ENCODE measurements at places on chromosomes 3 and 15.

DNA sequence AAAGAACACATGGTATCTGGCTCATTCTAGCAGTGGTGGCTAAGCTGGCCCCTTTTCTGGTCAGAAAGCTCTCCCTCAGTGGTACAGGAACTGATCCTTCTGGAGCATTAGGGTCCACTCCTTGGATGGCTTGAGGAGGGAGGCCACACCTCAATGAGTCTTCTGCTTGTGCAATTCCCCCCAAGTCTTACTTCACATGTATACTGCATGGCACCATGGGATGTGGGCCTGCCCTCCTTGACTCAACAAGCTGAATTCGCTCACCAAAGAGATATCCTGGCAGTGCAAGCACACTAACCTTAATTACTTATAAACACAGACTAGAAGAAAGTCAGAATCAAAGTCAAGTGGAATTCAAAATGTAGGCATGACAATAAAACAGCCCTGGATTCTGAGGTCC, 133.8 kb upstream of the SLC2A2 start:
- DNase-seq, result no peak
- peaks cover 58% of the 10 kb centered on the region for H3K36me3 ChIP-seq
- H3K4me3 ChIP-seq, result no peak overlapping the region
- peaks cover 14% of the 10 kb centered on the region for H3K4me1 ChIP-seq

DNA sequence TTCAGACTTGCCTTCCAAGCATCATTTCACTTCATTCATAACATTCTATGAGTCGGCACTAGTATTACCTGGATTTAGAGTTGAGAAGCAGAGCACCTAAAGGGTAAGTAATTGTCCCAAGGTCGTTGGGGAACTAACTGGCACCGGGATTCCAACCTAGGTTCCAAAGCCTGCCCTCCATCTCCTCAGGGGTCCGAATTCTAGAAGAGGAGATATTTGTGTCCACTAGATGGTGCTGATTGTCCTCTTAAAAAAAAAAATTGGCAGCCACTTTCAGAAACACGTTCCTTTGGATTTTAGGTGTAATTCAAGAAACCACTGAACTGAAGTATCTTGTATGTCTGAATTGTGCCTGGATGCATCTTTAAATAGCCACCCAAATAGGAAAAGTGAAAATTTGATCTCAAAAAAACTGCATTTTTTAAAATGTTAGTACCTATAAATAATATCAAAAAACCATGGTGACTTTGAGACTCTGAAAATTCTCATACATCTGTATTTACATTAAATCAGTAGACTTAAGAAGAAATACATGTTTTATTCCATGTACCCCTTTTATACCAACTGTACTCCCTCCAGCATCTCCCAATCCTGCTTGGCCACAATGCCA, 3.9 kb upstream of the FSIP1 start:
- no peak overlapping the region for H3K4me3 ChIP-seq
- H3K27me3 ChIP-seq, result peaks cover 5% of the 10 kb centered on the region
- no peak overlapping the region for H3K27ac ChIP-seq

GRCh38 chr15:57060799-57061198, 142.4 kb downstream of the TCF12 start:
- no peaks in the 10 kb centered on the region for H3K36me3 ChIP-seq
- H3K4me1 ChIP-seq, result peaks cover 37% of the 10 kb centered on the region
- no peaks in the 10 kb centered on the region for H3K27me3 ChIP-seq
- no peak overlapping the region for H3K4me3 ChIP-seq
- DNase-seq, result no peak

GRCh38 chr3:149280671-149281349, 52.6 kb downstream of the TM4SF18 start:
- no peaks in the 10 kb centered on the region for H3K27me3 ChIP-seq
- peaks cover 14% of the 10 kb centered on the region for H3K4me1 ChIP-seq
- no peak overlapping the region for H3K4me3 ChIP-seq

DNA sequence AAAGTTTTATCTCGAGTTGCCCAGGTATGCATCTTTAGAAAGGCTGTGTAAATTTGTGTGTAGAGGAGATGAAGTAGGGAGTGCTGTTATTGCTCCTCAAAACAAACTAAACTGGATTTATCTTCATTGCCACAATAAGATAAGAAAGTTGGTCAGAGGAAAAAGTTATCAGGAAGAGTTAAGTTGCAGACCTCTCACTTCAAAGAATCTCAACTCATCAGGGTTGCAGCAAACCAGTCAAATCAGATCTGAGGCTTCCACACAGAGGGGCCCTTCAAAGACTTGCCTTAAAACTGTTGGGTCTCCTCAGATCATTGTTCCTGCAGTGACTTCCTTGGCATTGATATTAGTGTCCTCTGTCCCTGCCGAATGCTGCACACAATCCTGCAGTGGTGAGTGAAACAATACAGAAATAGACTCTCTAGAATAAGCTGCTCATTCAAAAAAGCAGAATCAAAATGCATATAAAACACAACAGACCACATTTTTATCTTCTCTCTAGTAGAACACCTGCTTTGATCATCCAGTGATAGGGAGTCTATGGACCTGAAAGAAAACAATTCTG, 191.2 kb upstream of the CBLB start:
- no peak overlapping the region for H3K4me3 ChIP-seq
- no peak for DNase-seq
- peaks cover 1% of the 10 kb centered on the region for H3K27me3 ChIP-seq

DNA sequence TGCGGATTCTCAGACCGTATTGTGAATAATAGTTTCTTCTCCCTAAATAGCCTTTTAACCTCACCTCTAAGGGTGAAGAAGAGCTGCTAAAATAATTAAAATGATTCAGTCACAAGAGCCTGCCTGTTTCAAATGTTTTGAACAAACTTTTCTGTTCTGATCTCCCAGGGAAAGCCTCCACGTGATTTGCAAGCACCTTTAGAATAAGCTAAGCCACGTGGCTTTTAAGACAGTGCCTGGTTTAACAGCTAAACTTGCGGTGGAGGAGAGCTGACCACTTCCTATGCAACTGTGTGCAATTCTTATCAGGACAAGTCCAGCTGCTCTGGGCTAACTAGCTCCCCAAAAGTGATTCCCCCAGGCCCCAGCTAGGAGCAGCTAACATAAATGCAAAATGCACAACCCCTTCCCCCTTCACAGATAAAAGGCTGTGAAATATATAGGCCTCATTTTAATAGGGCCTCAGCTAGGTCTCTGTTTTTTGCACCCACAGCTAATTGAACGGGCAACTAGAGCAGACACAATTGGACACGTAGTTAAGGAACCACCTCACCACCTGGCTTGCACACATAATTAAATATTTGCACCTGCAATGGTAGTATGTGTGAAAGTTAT, 401.2 kb upstream of the NR2F2 start:
- peak overlapping the region; percentile 81 for H3K4me3 ChIP-seq

DNA sequence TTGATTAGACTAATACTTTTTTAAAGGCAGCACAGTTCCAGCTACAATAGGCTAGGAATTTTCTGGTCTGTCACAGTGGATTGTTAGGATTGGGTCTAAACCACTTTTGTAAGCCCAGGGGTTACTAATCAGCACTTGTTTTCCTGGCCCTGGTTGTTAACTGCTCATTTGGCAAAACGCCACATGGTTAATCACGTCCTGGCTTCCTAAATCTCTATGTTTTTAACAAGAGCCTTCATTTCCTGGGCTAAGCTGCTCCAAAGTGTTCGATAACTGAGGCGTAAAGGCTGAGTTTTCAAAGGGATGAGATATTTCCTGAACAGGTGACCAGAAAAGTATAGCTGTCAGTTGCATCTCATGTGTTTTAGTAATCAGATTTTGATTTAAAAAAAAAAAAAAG, 38.9 kb upstream of the CLRN1 start:
- no peak overlapping the region for H3K27ac ChIP-seq
- no peak overlapping the region for H3K4me3 ChIP-seq
- no peak for DNase-seq
- no peaks in the 10 kb centered on the region for H3K4me1 ChIP-seq

GRCh38 chr3:74129056-74129455, 485.4 kb downstream of the CNTN3 start:
- no peak overlapping the region for H3K4me3 ChIP-seq
- DNase-seq, result no peak
- H3K36me3 ChIP-seq, result peaks cover 3% of the 10 kb centered on the region
- no peaks in the 10 kb centered on the region for H3K27me3 ChIP-seq

DNA sequence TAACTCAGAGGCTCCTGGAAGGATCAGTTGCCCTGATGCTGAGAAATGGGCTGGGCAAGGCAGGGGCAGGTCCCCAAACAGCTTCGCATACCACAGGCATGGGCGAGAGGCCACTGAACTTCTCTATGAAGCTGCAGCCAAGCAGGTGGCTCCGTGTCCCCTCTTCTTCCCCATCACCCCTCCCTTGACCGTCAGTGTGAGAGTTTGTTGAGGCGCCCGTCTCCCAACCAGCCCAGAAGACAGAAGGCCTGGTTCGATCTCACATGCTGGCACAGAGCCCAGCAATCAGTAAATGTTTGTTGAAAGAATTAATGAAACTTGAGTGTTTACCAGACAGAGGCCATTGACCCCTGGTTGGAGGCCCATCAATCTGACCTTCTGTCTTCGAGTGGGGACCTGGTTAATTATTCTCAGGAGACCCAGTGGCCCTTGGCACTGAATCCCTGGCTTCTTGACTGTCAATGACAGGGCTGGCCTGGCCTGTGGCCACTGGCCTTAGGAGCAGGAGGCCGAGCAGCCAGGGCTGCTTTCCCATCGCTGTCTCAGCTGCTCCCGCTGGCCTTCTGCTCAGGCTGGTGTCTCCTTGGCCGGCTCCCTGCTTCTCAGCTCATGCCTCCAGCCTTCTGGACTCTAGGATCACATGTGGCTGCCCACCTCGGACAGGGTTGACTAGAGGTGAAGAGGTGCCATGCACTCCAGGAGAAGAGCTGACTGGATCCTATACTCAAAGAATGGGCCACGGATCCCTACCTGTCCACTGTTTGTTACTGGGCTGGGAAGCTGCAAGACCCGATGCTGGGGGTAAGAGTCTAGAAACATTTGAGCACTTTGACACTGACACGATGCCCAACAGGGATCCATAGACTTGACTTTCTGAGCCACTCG, 113.4 kb downstream of the ASB7 start:
- no peak overlapping the region for H3K27ac ChIP-seq
- no peak overlapping the region for H3K4me3 ChIP-seq
- H3K36me3 ChIP-seq, result no peaks in the 10 kb centered on the region
- no peak for DNase-seq
- no peaks in the 10 kb centered on the region for H3K4me1 ChIP-seq
- H3K27me3 ChIP-seq, result peaks cover 4% of the 10 kb centered on the region

GRCh38 chr3:129180461-129180860, 3.2 kb downstream of the CNBP start:
- H3K4me1 ChIP-seq, result peaks cover 76% of the 10 kb centered on the region
- no peaks in the 10 kb centered on the region for H3K36me3 ChIP-seq
- peak overlapping the region; percentile 92 for H3K27ac ChIP-seq

DNA sequence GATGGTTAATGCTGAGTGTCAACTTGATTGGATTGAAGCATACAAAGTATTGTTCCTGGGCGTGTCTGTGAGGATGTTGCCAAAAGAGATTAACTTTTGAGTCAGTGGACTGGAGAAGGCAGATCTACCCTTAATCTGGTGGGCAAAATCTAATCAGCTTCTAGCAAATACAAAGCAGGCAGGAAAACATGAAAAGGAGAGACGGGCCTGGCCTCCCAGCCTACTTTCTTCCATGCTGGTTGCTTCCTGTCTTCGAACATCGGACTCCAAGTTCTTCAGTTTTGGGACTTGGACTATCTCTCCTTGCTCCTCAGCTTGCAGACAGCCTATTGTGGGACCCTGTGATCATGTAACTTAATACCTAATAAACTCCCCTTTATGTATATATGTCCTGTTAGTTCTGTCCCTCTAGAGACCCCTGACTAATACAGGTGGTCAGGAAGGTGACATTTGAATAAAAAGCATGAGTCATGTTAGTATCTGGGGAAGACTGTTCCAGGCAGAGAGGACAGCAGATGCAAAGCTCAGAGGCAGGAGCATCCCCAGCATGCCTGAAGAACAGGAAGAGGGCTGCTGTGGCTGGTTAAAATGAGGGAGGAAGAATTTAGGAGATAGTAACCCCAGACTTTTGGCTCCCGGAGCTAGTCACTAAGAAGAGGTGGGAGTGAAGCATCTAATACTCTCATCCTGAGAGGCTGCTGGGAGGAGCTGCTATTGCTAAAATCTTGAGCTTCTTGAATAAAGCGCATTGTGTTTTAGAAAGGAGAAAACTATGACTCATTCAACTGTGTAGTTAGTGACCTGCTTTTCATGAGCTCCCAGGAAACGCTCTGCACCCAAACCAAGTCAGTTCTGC, 207.4 kb upstream of the HES1 start:
- no peaks in the 10 kb centered on the region for H3K36me3 ChIP-seq
- no peak overlapping the region for H3K4me3 ChIP-seq

GRCh38 chr3:178483704-178484103, 52.5 kb upstream of the KCNMB2 start:
- peaks cover 6% of the 10 kb centered on the region for H3K27me3 ChIP-seq
- H3K4me3 ChIP-seq, result no peak overlapping the region
- H3K36me3 ChIP-seq, result no peaks in the 10 kb centered on the region
- no peaks in the 10 kb centered on the region for H3K4me1 ChIP-seq
- H3K27ac ChIP-seq, result no peak overlapping the region

GRCh38 chr3:23985747-23986544, 40.9 kb downstream of the NR1D2 start:
- H3K4me1 ChIP-seq, result no peaks in the 10 kb centered on the region
- DNase-seq, result no peak
- no peaks in the 10 kb centered on the region for H3K36me3 ChIP-seq
- no peak overlapping the region for H3K27ac ChIP-seq
- H3K4me3 ChIP-seq, result no peak overlapping the region
- H3K27me3 ChIP-seq, result peaks cover 4% of the 10 kb centered on the region

- DNase-seq, result no peak
- no peak overlapping the region for H3K4me3 ChIP-seq
- H3K36me3 ChIP-seq, result no peaks in the 10 kb centered on the region
- H3K27me3 ChIP-seq, result no peaks in the 10 kb centered on the region
- no peaks in the 10 kb centered on the region for H3K4me1 ChIP-seq
These were observed 44.2 kb upstream of the SLC6A1 start for GRCh38 chr3:10948326-10948725.

DNA sequence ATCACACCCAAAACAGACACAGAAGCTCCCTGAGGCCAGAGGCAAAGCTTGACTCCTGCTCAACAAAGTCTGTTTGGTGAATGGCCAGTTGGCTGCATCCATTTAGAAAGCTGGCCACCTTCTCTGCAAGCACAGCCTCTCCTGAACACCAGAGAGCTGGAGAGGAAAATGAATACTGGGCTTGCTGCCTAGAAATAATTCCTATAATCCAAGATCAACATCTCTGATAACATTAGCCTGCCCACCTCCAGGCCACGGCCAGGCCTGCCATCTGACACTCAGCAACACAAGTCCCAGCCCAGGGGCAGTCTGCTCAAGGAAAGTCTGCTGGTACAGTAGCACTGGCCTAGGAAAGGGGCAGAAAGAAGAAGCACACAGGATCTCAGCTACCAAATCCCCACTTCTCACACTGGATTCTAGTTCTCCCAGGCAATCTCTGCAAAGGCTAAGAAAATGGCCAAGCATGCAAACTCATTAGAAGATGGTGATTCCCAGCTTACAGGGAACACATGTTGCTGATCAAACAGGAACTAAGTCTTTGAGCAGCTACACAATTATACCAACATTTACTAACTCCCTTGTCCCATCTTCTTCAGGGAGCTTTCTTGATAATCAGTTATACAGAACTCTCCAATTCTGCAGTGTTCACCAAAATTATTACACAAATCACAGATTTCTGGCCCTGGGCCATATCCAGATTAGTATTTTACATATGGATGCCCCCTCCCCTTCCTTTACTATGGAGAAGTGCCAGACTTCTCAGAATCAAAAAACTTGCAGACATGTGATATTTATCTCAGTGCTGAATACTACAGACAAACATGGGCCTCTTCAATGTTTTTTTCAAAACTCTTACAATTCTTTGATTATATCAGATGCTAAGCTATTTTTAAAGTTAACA, 9.9 kb downstream of the TBC1D2B start:
- no peaks in the 10 kb centered on the region for H3K27me3 ChIP-seq
- H3K4me3 ChIP-seq, result peak overlapping the region; percentile 77
- H3K36me3 ChIP-seq, result no peaks in the 10 kb centered on the region
- no peak for DNase-seq
- H3K27ac ChIP-seq, result no peak overlapping the region
- peaks cover 24% of the 10 kb centered on the region for H3K4me1 ChIP-seq

All from immature natural killer cell (primary cell).